T-helper 1 cell treated with Interleukin-12 subunit alpha and Interleukin-12 subunit beta and Interleukin-4 antibody, amounts not matched to agents 30 ng/mL and 1 ng/mL, for 36 hours (primary cell): ENCODE measurements at places on chromosomes 1 and 21. TPM values are rescaled to one million over a fixed set of nuclear protein-coding genes. Genes with fewer than 3 reads are reported as not detected.

CFHR5 gene
- not detected in 2 replicates for total RNA-seq

CACYBP gene
- 165 and 178 TPM in 2 replicates for total RNA-seq

ADAM30 gene
- not detected in 2 replicates for total RNA-seq

SNAPIN gene
- 36.2 and 41.6 TPM in 2 replicates for total RNA-seq

NTNG1 gene
- total RNA-seq: not detected in 2 replicates

FCRL5 gene
- total RNA-seq: not detected in 2 replicates

RGS16 gene
- 35.7 and 37.8 TPM in 2 replicates for total RNA-seq

PIAS3 gene
- total RNA-seq: 25.5 and 27.3 TPM in 2 replicates
